Glomerular endothelial cell (primary cell): ENCODE measurements at places on chromosomes 5 and 9. TPM values are rescaled to one million over a fixed set of nuclear protein-coding genes. Genes with fewer than 3 reads are reported as not detected.

GRCh38 chr5:108820983-108821382, 73.3 kb downstream of the FER start:
- no peak for DNase-seq

DNA sequence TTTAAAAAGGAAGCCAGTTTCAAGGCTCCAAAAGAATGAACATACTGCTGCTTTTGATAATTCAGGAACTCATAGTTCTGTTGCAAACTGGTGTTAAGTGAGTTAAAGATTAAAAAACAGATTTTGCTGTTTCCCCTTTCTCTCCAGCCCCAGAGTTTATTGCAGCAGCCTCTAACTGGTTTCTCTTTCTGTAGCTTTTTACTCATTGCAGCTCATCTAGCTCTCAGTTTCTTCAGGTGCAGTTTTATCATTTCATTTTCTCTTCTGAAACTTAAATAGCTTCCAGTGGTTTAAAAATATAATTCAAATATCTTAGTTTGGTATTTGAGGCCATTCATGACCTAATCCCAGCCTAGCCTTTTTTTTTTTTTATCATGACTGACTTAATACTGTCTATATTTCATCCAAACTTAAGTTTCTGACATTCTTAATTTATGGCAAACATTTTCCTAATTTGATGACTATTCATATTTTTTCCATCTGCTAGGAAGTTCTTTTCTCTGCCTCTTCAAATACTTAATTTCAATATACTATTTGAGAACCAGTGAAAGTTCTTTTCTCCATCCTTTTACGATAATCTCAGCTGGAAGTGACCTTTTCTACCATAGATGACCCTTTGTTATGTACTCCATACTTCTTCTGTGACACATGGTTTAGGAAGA, 252.7 kb upstream of the GRIA1 start:
- no peak for DNase-seq

The TMEM252 gene
- not detected in 2 replicates for total RNA-seq

The WDR31 gene
- total RNA-seq, result 0.68 and 0.99 TPM in 2 replicates

GRCh38 chr9:81372628-81373191, 316.6 kb downstream of the TLE1 start:
- DNase-seq, result no peak

DNA sequence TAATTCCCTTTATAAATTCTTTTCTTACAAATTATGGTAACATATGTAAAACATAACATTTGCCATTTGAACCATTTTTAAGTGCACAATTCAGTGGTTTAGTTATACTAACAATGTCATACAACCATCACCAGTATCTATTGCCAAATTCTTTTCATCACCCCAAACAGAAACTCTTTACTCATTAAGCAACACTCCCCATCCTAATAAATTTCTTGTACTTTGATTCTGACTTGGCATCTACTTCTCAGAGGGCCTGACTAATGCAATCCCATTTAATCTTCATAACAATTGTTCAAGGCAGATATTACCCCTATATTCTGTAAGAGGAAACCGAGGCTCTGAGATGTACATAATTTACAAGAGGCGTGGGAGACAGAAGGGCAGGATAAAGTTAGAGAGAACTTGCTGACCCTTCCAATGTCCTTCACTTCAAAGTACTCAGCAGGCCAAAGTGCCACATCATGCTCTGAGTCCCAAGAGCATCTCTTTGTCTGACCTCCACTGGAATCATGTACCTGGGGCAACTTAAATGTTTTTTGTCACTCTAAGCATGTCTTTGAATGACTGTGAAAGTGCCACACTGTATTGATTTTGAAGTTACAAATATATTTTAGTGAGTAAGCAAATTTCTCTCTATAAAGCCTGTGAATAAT, 255.3 kb downstream of the KIF4B start:
- no peak for DNase-seq

The SGCD gene
- 0.05 TPM in 1 of 2 replicates, not detected in the other for total RNA-seq

The ZDHHC11 gene
- total RNA-seq, result 0.24 and 0.70 TPM in 2 replicates

DNA sequence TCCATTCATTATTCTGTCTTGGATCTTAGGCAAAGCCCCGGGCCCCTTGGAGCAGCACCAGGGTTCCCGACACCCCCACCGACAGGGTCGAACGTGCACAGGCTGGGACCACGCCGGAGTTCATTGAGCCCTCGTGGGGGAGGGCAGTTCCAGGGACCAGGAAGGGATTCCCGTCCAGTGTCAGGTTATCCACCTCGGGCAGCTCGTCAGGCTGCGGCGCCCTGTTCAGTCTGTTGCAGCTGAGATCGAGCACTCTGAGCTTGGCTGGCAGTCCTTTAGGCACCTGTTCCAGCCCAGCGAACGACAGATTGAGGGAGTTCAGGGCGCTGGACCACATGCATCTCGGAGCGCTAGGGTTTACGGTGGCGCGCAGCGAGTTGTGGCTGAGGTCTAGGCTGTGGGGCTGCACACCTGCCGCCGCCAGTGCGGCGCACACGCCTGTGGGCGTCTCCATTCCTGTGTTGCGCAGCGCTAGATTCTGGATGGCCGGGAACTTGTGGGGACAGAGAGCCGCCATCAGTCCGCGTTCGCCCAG, 1.1 kb downstream of the CD14 start:
- no peak for DNase-seq

The ESM1 gene
- 188 and 285 TPM in 2 replicates for total RNA-seq
